ENCODE measurements at places on chromosomes 16 and 17.
A peak's percentile ranks its signal among the peaks of the same experiment; 100 is the strongest.

DNA sequence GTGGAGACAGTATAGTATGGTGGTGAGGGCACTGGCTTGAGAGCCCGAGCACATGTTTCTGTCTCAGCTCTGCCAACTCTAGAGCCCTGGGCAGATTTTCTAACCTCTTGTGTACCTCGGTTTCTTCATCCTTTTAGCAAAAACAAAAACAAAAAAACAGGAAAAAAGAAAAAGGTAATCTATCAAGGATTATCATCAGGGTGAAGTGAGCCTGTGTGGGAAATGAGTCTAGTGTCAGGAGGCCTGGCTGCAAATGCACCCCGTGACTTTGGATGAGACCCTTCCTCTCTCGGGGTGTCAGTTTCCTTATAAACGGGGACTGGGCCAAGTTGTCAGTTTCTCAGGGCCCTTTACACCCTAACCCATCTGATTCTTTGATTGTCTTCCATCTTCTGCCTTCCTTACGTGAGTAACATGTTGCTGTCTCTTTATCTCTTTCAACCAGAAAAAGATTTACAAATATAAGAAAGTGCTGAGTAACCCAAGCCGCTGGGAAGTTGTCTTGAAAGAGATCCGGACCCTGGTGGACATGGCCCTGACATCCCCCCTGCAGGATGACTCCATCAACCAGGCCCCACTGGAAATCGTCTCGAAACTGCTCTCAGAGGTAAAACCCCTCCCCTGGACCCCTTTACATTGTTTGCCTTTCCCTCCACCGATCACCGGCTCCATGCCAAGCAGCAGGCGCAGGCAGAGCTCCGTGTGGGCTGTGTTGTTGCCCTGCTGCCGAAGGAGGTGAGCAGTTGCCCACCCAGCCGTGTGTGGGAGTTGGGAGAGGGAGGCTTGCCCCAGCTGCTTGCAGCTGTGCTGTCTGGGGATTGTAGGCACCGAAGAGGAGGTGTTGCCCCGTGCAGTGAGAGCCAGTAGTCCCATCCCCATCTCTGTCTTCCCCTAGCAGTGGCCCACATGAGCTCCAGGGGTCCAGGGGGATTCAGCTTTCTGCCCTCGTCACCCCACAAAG, 127.1 kb upstream of the PLCG2 start:
- no peak for DNase-seq

DNA sequence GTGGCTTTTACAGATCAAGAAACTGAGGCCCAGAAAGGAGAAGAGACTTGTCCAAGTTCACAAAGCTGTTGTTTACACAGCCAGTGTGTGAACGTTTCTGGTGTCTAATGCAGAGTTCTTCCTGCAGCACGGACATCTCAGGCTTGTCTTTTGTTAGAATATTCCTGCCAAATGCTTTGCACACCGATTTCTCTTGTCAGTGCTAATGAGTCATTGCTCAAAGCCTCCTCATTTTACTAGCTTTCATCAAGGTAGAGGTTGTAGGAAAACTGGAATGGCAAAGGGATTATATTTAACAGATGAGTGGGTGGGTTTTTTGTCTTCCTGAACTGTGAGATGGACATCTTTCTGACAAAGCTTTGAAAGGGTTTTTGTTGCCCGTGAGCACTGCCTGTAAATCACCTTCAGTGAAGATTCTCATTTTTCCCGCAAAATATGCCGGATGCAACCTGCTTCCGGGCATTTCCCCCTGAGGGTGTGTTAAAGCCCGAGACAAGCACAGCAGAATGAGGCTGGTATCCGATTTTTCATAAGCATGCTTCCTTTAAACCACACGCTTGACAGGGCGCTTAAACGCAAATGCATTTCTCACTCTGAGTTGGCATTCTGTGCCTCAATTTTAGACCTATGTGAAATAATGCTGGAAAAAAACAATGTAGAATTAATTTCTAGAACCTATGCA, 14.7 kb downstream of the PMM2 start:
- DNase-seq, result no peak

DNA sequence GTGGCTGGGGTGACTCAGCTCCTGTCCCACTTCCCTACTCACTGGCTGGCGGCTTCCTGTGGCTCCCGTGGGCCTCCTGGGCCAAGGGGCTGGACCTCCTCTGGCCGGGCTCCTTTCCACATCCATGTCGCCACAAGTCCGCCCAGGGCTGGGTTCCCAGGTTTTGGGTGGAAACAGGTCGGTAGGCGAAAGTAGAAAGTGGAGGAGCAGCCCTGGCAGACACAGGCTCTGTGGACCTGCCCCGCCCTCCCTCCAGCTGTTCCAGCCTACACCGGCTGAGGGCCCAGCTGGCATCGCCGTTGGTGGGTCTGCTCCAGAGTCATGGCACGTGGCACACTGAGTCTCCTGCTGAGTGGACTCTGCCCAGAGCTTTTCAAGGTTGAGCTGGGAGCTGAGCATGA, 28.7 kb downstream of the GSE1 start:
- peak; percentile 18 for DNase-seq

DNA sequence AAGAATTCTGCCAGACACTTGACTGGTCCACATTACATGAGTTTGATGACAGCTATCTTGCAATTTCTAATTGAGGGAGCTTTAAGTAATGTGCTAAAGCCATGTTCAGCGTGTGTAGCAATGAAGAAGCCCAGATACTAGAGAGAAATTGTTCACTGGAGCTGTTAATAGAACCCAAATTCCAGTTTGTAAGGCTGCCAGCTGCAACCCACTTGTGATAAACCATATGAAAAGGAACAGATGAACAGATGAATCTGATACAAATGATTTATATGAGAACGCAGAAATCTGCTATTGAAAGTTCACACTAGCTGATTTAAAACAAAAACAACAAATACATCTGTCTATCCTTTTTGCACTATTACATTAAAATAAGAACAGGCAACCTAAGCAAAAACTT, 6.2 kb downstream of the NACA2 start:
- DNase-seq, result no peak

DNA sequence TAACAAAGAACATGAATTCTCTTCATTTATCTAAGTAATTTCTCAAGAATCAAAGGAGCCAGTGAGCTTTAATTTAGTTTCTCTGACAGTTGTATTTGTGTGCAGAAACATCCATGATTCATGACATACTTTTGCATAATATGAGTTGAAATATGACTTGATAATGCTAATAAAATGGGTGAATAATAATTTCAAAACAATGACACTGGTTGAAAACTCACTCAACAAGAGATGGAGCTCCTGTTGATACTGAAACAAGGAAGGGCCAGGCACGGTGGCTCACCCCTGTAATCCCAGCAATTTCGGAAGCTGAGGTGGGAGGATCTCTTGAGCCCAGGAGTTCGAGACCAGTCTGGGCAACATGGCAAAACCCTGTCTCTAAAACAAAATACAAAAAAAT, 147.0 kb downstream of the MAP2K6 start:
- DNase-seq, result no peak

DNA sequence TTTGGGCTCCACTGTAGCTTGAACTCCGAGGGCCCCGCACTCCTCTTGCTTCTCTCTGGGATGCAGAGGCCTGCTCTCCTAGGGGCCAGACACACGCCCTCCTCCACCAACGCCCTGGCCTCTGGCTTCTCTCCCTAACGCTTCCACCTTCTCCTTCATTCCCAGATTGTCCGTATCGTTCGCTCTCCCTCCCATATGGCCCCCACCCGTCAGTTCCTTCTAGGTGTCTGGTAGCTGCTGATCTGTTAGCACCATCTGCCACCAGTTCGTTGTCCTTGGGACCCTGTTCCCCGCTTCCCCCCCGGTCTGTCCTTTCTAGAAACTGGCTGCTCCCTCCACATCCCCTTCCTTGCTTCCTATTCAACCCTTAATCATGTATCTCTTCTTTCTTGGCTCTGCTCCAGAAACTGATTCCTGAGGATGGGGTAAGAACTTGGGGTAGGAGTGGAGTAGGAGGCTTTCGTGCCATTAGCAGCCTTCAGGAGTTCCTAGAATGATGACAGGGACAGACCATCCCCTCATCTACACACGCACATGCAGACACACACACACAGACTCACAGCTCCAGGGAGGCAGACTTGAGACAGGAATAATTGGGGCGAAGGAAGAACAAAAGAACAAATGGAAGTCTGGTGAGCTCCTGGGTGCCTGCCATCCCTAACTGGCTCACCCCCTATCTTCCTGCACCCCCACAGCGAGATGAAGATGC, 4.3 kb downstream of the ATP1B2 start:
- peak; percentile 5 for DNase-seq

DNA sequence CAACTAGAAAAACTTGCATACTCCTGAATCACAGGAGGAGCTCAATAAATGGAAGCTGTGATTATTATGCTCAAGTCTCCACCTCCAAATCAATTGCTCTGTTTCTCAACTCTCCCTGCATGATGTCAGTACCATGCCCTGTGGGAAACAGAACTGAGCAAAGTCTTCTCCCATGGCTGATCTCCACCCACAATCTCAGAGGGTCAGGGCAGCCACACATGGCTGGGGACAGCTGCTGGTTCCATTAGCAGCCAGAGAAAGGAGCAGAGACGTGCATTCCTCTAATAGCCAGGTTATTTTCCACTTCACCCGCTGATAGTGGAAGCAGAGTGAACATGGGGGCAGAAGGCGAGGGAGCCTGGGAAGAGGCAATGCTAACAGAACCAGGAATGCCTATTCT, 85.5 kb upstream of the TMEM132E start:
- no peak for DNase-seq

GRCh38 chr17:45367216-45367615, 50.4 kb upstream of the MAP3K14 start:
- DNase-seq, result no peak

DNA sequence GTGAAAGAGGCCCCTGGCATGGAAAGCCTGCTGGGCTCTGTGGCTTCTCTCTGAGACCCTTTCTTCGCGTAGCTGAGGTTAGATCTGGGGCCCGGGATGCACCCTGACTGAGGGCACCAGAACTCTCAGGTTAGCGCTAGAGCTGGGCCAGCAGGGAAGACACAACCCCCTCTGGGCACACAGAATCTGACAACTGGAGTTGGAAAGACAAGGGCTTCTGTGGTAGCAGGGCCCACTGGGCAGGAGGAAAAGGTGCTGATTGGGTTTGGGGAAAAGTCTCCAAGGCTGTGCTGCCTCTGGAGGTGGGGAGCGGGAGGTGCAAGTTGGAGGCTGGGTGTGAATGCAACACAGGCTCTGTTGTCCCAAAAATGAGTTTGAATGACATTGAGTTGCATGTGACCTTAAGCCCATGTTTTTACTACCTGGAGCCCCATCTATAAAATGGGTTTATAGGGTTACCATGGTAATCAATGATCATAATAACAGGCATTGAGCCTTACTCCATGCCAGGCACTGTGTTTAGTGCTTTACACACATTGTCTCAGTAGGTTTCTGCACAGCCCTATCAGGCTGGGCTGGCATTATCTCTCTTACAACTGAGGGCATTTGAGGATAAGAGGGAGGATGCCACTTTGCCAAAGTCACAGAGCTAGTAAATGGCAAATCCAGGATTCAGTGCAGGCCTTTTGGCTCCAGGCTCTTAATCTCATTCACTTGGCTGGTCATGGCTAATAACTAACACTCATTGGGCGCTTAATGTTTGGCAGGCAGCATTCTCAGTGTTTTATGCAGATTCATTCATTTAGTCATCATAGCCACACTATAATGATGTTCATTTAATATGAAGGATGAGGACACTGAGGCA, 9.5 kb upstream of the IGFBP4 start:
- DNase-seq, result no peak

All from fibroblast of mammary gland (primary cell).